T follicular helper cell (primary cell): ENCODE measurements at places on chromosomes 5 and 9.

GRCh38 chr9:20325008-20325407, 297.3 kb downstream of the MLLT3 start:
- DNase-seq, result no peak

- DNase-seq, result no peak
These were observed 19.4 kb downstream of the TMEM174 start for GRCh38 chr5:73192370-73192769.

DNA sequence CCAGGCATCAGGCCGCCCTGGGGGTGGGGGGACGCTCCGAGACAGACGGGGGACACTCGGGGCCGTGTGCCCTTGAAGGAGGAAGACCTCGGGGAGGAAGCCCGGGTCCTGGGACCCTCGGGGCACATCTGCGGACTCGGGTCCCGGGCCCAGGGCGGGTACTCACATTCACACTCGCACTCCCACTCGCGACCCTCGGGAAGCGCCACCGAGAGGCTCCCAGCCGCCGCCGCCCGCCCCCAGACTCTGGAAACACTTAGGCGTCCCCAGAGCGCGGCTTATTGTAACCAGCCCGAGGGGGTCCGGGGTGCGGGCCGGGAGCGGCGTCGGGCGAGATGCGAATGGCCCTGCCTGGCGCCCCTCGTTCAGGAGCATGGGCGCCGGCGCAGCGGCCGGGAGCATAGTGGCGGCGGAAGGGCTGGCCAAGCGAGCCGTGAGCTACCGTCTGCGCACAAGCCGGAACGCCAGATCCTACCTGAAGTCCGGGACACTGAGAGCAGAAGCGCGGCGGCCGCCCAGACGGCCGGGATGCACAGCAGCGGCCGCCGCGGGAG, 559 bp downstream of the ROR2 start:
- DNase-seq, result no peak

- DNase-seq, result no peak
These were observed 356.4 kb upstream of the GRAMD2B start for GRCh38 chr5:126066836-126067235.

- no peak for DNase-seq
These were observed 83.8 kb upstream of the RAPGEF1 start for GRCh38 chr9:131823701-131824146.

DNA sequence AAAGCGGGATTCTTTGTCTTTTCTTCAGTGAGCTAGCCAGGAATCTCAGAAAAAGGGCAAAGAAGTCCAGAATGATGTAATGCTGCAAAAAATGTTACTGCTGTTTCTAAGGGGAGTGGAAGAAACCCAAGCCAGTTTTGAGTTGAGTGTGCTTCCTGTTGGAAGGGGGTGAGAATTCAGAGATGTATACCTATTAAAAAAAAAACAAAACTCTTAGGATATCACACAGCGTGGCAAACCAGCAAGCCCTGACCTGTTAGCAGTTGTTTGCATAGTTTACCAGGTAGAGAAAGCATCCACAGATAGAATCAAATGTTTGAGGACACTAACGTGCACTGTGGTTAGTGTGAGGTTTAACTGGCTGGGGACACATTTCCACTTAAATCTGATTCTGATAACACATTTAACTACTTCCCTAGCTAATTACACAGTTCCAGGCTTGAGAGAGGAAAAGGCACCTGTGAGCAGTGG, 11.4 kb downstream of the BASP1 start:
- no peak for DNase-seq

- DNase-seq, result no peak
These were observed 4.8 kb upstream of the CHSY3 start for GRCh38 chr5:129899454-129899853.

GRCh38 chr9:81293651-81294050, 395.7 kb downstream of the TLE1 start:
- no peak for DNase-seq

GRCh38 chr9:98099346-98099745, 19.7 kb downstream of the TRIM14 start:
- DNase-seq, result no peak

- no peak for DNase-seq
These were observed 1.5 kb upstream of the SARDH start for GRCh38 chr9:133739408-133740280.

GRCh38 chr9:96006296-96006879, 130.9 kb downstream of the ERCC6L2 start:
- DNase-seq, result no peak

DNA sequence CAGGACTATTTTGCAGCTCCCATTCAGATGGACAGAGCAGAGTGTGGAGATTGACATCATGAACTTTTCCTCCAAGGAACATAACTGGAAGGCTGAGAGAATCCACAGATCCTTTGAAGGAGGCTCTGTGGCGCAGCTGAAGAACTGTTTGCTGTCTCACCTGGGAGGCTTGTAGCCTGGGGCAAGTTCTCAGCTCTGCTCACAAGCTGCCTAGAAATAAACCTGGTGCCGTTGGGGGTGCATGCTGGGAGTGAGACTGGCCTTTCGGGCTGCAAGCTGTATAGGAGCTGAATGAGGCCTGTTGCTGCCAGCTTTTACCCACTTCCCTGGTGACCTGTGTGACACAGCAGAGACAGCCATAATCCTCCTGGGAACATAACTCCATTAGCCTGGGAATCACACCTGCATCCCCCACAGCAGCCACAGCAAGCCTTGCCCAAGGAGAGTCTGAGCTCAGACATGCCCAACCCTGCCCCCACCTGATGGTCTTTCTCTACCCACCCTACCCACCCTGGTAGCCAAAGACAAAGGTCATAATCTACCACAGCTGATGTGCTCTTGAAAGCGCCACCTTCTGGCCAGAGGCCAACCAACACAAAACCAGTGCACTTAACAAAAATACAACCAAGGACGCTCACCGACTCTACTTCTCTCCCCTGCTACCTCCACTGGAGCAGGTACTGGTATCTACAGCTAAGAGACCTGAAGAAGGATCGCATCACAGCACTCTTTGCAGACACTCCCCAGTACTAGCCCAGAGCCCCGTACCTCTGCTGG, 205.1 kb upstream of the MRPS30 start:
- DNase-seq, result no peak

GRCh38 chr5:44909004-44909403, 100.3 kb downstream of the MRPS30 start:
- DNase-seq, result no peak

- no peak for DNase-seq
These were observed 55.7 kb upstream of the SAP30L start for GRCh38 chr5:154390096-154390495.

- DNase-seq, result no peak
These were observed 1.5 kb upstream of the TEX10 start for GRCh38 chr9:100354121-100354800.

- DNase-seq, result no peak
These were observed 319.2 kb downstream of the TRPM3 start for GRCh38 chr9:70802206-70802605.

GRCh38 chr5:115184770-115185169, 15.1 kb upstream of the TRIM36 start:
- DNase-seq, result no peak

DNA sequence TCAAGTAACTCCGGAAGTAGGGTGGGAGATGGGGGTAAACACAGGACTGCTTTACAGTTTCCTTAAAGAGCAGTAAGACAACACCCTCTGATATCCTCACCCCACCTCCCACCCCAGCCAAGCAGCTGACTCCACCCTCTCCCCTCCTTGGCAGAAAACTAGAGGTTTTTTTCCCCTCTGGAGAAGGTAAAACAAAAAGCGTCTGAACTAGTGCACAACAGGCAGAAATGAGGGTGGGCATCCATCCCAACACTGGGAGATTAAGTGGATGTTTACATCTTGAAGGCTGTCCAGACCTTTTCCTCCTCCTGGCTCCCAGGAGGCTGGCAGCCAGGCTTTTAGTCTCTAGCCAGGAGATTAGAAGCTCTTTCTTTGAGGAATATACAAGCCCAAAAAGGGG, 13.9 kb upstream of the CTNNAL1 start:
- DNase-seq, result no peak

GRCh38 chr9:127340721-127341120, 56.2 kb upstream of the SLC2A8 start:
- no peak for DNase-seq

GRCh38 chr5:43893951-43894684, 291.1 kb downstream of the NNT start:
- no peak for DNase-seq

- no peak for DNase-seq
These were observed 90.4 kb upstream of the COL5A1 start for GRCh38 chr9:134551176-134551575.

DNA sequence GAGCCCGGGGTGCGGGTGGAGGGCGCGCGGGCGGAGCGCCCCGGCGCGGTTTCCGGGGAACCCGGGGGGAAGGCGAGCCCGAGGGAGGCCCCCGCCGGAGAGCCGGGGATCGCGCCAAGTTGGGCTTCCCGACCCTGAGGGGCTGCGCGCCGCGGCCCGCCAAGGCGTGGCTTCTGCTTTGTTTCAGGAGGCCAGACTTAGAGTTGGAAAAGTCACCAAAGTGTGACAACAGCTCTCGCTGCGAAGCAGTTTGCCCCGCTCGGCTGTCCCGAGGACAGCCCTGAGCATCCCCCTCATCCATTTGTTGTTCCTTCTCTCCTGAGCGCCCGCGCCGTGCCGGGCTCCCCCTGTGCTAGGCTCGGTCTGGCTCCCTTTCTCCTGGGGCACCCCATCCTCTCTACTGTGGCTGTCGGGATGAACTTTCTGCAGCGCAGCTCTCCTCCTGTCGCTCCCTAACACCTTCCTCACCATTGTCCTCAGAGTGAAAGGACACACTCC, 410 bp downstream of the GLIPR2 start:
- DNase-seq, result no peak

- DNase-seq, result no peak
These were observed 472 bp downstream of the FBXO4 start for GRCh38 chr5:41925555-41925951.

- DNase-seq, result no peak
These were observed 908.0 kb upstream of the COX7C start for GRCh38 chr5:85709728-85710127.

DNA sequence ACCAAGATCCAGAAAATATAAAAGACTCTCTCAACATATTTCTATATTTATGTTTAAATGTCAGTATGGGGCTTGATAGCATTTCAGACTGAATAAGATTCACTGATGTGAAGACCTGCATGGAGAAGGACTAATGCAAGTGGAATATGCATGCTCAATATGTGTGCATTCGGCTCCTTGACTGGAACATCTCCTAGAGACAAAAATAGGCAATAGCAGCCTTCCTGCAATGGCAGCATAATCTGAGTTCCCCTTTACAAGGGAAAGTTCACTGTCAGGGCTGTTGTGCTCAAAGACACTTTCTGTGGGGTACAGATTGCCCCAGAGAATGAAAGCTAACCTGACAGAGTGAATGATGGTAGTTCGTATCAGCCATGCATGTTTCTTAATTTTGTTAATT, 42.4 kb downstream of the STARD4 start:
- DNase-seq, result no peak

DNA sequence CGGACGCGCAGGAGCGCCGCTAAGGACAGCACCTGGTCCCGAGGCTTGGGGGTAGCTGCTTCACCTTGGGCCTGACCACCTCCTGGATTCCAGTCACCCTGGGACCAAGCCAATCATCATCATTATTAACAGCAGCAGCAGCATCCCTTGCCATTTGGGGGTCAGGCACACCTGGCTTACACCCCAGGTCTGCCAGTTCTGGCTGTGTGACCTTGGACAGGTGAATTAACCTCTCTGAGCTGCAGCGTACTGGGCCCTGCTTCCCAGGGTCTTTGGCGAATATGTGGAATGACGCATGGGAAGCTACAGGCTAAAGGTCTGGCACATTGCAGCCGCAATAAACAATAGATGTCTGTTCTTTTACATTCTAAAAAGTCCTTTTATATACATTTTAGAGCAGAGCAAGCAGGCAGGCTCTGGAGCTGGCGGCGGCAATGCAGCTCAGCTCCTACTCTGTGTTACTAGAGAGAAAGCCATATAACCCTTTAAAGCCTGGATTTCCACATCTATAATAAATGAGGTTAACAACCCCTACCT, 97.8 kb upstream of the CPLX2 start:
- DNase-seq, result no peak

GRCh38 chr5:44085083-44085482, 304.1 kb downstream of the FGF10 start:
- no peak for DNase-seq

DNA sequence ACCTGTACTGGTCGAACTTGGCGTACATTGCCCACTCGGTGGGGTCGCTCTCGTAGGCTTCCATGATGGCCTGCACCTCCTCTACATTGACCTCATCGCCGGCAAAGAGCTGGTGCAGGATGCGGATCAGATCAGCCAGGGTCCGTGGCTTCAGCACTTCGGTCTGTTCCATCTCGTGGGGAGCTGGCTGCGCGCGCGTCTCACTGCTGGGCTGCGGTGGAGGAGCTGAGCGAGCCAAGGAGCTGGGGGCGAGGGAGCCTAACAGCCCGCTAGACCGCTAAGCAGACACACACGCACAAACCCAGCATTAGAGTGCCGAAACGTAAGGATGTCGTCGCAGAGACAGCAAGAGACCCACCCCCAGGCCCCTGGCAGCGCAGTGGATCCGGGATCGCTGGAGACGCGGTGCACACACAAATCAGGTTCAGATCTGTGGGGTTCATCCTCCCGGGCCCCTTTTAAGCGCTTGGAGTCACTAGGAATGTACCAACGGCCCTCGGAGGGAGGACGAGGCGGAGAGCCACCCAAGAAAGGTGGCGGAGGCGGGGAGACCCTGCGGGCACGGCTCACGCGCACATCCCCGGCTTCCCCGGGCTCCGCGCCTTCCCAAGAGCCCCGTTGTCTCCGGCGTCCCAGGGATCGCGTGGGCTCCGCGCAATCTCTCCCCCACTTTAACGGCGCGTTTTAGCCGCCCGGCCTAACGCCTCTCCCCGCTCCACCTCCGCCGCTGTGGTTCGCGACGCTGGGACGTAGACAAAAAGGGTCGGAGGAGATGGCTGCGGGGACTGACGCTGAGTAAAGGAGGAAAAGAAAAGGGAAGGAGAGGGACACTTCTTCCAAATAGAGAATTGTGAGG, at the start of gene CDO1:
Gene CDO1, minus strand, starts transcription at position 434 of the 856 bp plus-strand sequence. Its CDS starts 262 bp downstream, at position 172.
- no peak for DNase-seq

GRCh38 chr5:122906768-122907167, 61.4 kb downstream of the SNX24 start:
- DNase-seq, result no peak

DNA sequence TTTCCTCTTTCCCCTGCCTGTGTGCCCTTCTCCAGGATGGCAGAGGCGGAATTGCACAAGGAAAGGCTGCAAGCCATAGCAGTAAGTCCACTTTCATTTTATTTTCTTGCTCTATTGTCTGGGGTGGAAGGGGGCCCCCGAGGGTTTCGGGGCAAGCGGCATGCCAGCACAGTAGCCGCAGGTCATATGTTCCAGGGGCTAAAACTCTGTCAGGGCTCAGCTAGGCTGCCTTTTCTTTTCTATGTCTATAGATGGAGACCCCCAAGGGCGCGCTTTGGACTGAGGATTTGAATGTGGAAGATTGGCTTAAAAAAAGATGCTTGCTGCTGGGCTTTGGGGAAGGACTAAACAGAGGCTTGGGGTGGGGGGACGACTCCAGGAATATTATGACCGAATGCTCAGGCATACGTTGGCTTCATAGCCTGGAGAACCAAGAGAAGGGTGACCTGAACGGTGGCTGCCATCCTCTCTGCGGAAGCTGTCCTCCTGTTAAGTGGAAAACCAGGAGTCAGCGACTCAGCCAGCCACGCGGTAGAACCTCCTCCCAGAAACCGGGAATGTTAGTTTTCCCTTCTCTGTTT, 545 bp downstream of the PALM2AKAP2 start:
- DNase-seq, result no peak
